ENCODE measurements at places on chromosomes 3 and 15.

- DNase-seq, result no peak
These were observed 169.1 kb downstream of the ULK4 start for GRCh38 chr3:41792806-41793205.

GRCh38 chr15:98924401-98925049, 83.1 kb downstream of the PGPEP1L start:
- DNase-seq, result no peak

DNA sequence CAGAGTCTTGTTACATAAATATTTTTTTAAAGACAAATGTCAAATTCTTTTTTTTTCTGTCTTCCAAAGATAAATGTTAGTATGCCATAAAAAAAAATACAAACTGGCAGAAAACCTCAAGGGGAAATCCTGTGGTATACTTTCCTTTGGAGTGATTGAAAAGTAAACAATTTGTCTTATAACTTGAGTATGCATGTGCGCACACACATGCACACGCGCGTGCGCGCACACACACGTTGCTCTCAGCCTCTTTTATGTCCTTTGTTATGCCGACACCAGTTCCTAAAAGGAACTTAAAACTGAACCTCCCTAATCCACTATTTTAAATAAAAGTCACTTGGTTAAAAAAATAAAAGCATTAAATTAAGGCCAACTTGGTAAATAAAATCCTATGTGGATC, 58.1 kb downstream of the TGFBR2 start:
- DNase-seq, result no peak

DNA sequence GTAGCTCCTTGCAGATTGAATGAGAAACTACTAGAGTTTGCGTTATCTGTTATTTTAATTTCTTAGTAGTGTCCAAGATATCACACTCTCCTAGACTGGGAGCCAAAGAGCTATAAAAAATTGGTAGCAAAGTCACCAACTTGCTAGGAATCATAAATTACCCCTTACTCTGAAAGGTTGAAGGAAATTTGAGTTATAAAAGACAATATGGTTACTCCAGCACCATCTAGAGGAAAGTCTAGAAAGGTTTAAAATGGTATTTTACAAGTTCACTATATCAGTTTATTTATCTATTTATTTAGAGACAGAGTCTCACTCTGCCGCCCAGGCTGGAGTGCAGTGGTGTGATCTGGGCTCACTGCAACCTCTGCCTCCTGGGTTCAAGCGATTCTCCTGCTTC, 121.6 kb downstream of the RBPMS2 start:
- DNase-seq, result no peak

DNA sequence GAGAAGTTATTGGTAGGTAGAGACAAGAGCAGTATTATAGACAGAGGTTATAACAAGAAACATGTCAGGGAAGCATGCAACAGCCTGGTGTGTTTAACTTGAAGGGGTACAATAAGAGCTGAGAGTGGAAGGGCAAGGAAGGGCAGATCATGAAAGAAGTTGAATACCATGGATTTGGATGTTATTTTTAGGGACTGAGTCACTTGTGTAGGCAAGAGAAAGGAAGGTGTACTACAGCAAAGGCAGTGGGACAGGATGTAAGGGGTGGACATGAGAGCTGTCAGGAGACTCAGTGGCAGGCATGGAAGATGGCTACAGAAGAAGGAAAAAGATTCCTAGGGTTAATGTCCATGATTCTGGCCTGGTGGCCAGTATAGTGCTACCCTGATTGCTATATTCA, 66.4 kb downstream of the TFG start:
- DNase-seq, result no peak

DNA sequence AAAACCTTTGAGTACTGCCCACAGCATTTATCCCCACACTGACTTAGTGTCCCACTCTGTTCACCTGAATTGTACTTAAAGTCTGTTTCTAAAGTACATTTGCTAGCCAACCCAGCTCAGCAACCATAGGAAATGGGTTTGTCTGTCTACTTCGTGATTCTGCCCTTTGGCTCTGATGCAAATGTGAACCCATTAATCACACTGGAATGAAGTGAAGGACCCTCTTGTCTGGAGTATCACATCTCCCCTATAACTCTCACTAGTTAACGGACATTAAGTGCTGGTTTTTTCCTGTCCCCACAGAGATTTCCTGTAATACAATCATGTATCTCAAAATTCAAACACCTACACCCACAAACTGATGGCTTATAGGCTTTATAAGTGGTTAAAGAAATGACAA, 20.5 kb downstream of the EID1 start:
- no peak for DNase-seq

- peak; percentile 9 for DNase-seq
These were observed 20.2 kb upstream of the DIPK2A start for GRCh38 chr3:143951351-143951971.

- DNase-seq, result no peak
These were observed 149.5 kb downstream of the PLCH1 start for GRCh38 chr3:155595371-155595770.

GRCh38 chr3:66958067-66958466, 40.0 kb upstream of the KBTBD8 start:
- DNase-seq, result no peak

DNA sequence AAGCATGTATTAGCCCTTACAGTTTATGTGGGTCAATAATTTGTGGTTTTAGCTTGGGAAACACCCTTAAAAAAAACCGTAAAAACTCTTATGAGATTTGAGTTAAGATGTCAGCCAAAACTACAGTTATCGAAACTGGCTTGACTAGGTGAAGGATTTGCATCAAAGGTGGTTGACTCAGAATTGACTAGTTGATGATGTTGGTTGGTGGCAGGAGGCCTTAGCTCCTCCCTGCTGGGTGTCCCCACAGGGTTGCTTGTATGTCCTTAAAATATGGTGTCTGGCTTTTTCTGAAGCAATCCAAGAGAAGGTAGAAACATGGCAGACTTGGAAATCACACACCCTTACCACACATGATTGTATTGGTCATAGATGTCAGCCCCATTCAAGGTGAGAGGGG, 305.1 kb downstream of the ROBO2 start:
- no peak for DNase-seq

- DNase-seq, result peak; percentile 43
These were observed at the start of gene C3orf80 for GRCh38 chr3:160225176-160226025. TSS of gene C3orf80 (plus strand) at chr3:160225422. CDS start at chr3:160225636, 214 bp downstream.

DNA sequence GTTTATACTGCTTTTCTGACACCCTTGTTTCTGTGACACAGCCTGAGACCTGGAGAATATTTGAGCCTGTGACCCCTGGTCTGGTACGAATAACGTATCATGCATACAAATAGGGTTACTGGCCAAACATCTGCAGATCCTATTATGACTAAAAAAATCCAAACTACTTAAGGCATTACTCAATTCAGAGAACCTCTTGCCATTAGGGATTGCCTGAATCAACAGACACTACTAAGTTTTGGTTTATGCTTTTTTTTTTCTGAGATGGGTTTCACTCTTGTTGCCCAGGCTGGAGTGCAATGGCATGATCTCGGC, 35.4 kb downstream of the OSBPL10 start:
- DNase-seq, result no peak

- no peak for DNase-seq
These were observed 472.7 kb upstream of the ARL6 start for GRCh38 chr3:97291901-97292300.

- no peak for DNase-seq
These were observed 65.6 kb upstream of the IQSEC1 start for GRCh38 chr3:13138833-13139145.

- DNase-seq, result no peak
These were observed 60.1 kb upstream of the OSTN start for GRCh38 chr3:191138937-191139336.

DNA sequence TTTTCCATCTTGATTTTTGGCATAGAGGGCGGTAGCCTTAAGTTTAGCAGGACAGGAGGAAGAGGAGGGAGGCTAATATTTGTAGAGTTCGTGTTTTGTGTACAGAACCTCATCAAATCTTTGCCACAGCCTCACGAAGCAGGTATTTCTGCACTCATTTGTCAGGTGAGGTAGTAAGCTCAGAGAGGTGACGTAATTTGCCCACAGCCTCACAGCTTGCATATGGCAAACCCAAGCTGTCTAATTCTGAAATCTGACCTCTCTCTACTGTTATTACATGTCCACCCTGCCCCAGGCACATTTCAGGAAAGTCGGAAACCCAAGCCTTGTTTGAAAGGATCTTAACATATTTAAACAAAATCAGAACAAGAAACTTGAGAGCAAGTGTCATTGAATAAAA, 91.1 kb upstream of the TPM1 start:
- DNase-seq, result no peak

DNA sequence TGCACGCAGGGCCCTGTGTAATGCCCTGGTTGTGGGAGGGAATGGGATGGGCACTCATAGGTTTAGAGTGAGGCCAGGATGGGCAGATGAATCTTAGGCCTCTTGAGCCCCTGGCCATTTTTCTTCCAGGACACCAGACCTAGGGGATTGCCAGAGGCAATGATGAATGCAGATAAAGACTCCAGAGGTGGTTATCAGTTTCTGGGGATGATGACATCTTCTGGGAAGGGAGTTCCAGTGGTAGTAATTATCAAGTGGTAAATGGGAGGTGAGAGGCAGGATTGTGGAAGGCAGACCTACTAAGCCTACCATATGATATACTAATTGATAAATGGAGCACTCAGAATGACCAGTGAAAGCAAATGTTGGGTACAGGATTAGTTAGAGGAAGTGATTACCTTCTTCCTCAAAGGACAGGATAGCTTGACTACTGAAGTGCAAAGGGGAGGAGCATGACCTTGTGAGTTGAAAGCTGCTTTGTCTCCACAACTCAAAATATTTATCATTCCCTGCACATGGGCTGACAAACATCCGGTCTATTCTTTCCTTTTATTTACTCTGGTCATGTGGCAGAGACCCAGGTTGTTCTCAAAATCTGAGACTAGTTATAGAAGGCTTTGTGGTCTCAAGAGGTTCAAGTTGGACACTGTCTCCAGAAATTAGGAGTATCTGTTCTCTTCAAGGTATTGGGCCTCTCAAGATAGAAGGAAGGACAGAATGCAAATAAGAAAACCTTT, 10.2 kb upstream of the MAPK6 start:
- no peak for DNase-seq

- DNase-seq, result no peak
These were observed 167.0 kb downstream of the TLE3 start for GRCh38 chr15:69930754-69931153.

DNA sequence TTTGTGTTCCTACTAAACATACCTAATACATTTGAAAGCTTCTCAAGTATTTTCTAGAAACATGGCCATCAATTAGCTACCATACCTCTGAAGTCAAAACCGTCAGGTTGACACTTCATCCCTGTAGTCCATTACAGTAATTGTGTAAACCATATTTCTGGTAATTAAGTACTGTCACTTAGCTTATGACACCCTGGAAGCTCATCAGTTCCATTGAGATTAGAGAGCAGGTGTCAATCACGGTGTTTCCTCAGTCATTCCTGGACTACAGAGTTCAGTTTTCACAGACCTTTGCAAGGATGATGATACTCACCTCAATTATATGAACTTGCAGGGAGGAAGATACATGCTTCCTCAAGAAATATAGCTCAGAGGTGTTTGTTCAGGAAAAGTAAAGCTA, 552.0 kb downstream of the SI start:
- no peak for DNase-seq

GRCh38 chr3:39531665-39532064, 64.2 kb downstream of the MOBP start:
- no peak for DNase-seq

DNA sequence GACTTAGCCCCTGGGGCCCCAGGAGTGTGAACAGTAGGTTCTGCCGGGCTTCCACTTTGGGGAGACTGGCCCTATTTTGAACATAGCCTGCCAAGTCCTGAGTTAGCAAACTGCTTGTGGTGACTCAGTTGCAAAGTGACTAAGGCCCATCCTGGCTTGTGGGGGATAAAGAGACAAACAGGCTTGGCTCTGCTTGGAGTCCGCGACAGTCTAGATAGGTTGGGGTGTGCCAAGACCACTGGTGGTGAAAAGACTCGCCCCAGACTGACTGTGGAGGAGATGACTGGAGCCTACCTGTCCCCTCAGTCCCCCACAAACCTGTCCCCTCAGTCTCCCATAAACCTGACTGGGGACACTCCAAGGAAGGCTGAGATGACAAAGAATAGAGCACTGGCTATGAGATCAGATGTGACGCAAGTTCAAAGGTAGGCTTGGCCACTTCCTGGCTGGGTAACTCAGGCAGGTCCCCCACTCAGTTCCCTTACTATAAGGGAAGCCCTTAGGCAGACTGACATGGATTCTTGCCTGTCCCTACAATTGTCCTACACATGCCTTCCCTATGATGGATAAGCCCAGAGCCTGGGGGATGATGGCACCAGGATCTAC, 4.3 kb downstream of the DNASE1L3 start:
- no peak for DNase-seq

DNA sequence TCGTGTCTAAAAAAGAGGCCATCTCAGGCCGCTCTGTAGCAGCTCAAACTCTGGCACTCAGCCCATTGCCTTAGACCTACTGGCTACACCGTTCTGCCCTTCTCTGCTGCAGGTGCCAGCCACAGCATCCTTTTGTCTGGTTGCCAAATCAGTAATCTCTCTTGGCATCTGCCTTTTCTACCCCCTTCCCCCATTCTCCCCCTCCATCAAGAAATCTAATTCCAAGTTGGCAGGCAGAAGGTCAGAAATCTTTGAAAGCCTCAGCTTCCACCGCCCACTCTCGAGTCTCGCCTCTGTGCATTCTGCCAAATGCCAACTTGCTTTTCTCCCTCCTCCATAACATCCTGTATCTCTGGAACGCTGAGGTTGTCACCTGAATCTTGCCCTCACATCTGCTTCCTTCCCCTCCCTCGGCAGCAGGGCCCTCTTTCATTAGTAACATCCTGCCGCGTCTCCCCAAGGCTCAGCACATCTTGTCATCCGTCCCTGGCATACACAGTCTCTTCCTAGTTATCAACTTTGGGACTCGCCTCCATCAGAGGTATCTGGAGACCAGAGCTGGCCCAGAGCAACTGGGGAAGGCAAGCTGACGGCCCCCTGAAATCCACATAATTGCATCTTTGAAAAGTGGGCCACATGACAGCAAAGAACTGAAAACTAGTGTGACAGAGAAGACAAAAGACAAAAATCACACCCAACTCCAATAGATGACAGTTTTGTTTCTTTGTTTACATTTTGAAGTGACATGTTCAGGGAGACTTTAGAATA, 312.0 kb upstream of the CCDC54 start:
- DNase-seq, result no peak

GRCh38 chr3:5122741-5123706, 932 bp downstream of the ARL8B start:
- peak; percentile 26 for DNase-seq
